Activated B cell treated with CpG ODN at 0.5 μM for 24 hours (primary cell): ENCODE measurements at places on chromosomes 6 and 20. TPM values are rescaled to one million over a fixed set of nuclear protein-coding genes. Genes with fewer than 3 reads are reported as not detected.

Gene VSX1
- total RNA-seq: not detected in 2 replicates

Gene GSTA1
- total RNA-seq: not detected in 2 replicates

Gene NR2E1
- total RNA-seq: not detected in 2 replicates

Gene METTL24
- not detected in 2 replicates for total RNA-seq

DNA sequence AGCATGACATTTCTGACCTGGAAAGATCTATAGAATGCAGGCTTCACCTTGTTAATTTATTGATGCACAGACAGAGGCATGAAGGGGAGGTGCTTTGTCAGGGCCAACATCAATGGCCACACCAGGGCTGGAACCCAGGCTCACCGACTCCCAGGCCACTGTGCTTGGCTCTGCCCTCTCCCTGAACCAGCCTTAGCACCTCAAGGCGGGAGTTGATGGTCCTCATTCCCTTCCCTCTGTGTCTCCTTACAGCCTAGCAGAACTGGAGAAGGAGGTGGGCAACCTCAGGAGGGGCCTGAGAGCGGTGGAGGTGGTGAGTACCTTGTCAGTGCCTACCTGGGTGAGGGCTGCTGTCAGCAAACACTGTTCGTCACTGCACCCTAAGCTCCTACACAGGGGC is 35.6 kb downstream of the MOCS1 start:
- no peaks in the 10 kb centered on the region for H3K36me3 ChIP-seq
- peaks cover 10% of the 10 kb centered on the region for H3K27me3 ChIP-seq
- no peaks in the 10 kb centered on the region for H3K4me1 ChIP-seq
- H3K27ac ChIP-seq: no peak overlapping the region
- DNase-seq: no peak
- H3K4me3 ChIP-seq: no peak overlapping the region

DNA sequence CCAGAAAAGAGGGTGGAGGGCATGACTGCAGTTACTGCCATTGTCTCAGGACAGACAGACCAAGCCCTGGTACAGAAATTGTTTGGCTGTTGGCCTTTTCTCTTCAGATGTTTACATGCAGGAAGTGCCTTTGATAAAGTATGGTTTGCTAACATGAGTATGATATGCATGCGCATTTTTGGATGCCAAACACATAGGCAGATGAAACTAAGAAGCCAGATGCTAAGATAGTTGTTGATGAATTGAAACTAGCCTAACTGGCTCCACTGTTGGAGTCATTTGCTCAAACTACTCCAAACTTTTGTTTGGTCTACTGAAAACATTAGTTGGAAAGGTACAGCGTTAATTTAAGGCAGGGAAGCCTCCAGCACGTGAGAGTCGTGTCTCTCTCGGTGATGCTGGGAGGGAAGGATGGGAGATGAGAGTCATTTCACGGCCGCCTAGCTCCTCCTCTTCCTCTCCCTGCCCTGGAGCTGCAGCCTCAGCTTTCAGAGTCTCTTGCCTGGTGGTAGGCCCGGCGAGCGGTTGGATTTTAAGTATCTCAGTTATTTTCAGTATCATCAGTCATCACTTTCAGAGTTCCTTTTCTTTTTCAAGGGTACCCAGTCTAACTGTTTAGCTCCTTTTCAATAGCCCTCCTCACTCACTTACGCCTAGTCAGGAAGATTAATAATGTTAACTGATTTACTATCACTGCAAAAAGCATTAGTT is 29.7 kb downstream of the RREB1 start:
- peaks cover 9% of the 10 kb centered on the region for H3K36me3 ChIP-seq
- no peaks in the 10 kb centered on the region for H3K27me3 ChIP-seq
- peak overlapping the region; percentile 77 for H3K4me3 ChIP-seq
- peaks cover 80% of the 10 kb centered on the region for H3K4me1 ChIP-seq
- H3K27ac ChIP-seq: peak overlapping the region; percentile 96

DNA sequence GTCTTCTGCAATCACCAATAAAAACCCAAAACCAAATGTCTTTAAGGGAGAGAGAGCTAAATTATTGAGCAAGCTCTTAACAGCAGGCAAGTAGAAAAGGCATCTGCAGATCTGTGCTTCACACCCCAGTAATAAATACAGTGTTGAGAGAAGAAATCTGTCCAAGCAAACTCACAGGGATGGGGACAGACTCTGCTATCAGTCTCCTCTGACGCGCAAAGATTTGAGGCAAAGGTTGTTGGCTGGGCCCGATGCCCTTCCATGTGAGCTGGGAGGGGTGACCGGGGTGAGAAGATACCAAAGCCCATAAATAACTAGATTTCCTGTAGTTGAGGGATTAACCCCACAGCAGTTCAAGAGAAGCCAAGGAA is 315.2 kb upstream of the SOX4 start:
- H3K4me3 ChIP-seq: no peak overlapping the region
- no peaks in the 10 kb centered on the region for H3K27me3 ChIP-seq
- no peaks in the 10 kb centered on the region for H3K36me3 ChIP-seq
- no peak overlapping the region for H3K27ac ChIP-seq
- H3K4me1 ChIP-seq: no peaks in the 10 kb centered on the region

DNA sequence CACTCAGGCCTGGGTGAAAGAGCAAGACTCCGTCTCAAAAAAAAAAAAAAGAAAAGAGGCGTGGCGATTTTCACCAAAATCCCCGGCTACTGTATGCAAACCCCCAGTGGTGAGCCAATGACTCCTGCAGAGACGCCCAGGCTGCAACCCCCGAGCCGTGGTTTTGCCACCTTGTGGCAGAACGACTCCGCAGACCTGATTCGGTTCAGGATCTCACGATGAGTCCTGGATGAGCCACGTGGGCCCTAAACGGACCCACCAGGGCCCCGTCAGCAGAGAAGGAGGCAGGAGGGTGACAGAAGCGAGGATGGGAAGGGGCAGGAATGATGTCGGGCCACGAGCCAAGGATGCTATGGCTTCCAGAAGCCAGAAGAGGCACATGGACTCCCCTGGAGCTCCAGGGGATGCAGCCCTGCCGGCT is 42.5 kb downstream of the SLC2A4RG start:
- no peaks in the 10 kb centered on the region for H3K36me3 ChIP-seq
- H3K4me3 ChIP-seq: no peak overlapping the region
- H3K27me3 ChIP-seq: no peaks in the 10 kb centered on the region
- DNase-seq: no peak
- H3K4me1 ChIP-seq: peaks cover 6% of the 10 kb centered on the region

DNA sequence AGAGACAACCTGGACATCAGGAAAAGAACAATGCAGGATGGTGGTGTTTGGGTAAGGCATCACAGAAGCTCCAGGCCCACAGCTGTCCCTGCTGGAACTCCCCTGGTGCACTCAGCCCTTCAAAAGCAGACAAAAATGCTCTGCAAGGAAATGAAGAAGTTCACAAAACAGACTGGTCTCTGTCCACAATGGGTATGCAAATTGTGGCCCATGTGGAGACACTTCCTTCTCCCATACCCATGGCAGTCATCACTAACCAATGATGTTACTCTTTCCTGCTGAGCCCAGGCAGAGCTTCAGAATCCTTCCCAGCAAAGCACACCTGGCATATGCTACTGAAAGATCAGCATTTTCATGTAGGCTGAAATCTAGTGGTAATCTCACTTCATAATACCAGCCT is 42.6 kb upstream of the PXDC1 start:
- H3K27ac ChIP-seq: peak overlapping the region; percentile 66
- peaks cover 52% of the 10 kb centered on the region for H3K4me1 ChIP-seq
- H3K36me3 ChIP-seq: no peaks in the 10 kb centered on the region
- no peak overlapping the region for H3K4me3 ChIP-seq
- no peak for DNase-seq
- H3K27me3 ChIP-seq: no peaks in the 10 kb centered on the region

DNA sequence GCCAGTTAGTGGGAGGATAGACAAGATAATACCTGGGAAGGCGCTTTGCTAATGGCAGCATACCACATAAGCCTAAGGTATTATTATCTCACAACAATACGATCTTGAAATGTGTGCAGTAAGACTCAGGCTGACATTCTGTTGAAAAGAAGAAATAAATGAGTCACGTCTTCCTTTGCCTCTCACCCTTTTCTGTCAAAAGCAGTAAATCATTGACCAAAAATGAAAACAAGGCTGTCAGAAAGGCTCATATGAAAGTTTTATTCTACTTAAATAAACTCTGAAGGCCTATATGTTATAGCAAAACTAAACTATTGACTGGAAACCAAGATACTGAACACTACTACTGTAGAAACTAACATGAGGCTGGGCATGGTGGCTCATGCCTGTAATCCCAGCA is 43.1 kb upstream of the IL20RA start:
- DNase-seq: no peak
- H3K27me3 ChIP-seq: no peaks in the 10 kb centered on the region
- peaks cover 11% of the 10 kb centered on the region for H3K4me1 ChIP-seq
- H3K27ac ChIP-seq: no peak overlapping the region
- no peaks in the 10 kb centered on the region for H3K36me3 ChIP-seq
- no peak overlapping the region for H3K4me3 ChIP-seq
